H7 (cell line): ENCODE measurements at places on chromosomes 2 and 18.

GRCh38 chr2:222751238-222751637, 79.8 kb downstream of the MOGAT1 start:
- DNase-seq, result no peak

DNA sequence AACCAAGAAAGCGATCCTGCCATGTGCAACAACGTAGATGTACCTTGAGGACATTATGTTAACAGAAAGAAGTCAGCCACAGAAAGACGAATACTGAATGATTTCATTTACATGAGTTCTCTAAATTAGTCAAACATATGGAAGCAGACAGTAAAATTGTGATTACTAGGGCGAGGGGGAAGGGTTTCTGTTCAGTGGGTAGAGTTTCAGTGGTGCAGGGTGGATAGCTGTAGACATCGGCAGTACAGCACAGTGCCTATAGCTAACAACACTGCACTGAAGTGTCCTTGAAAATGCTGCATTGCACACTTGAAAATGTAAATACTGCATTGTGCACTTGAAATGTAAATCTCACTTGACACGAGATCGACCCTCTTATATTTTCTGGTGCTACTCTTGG, 275.3 kb downstream of the GALR1 start:
- no peak for DNase-seq

DNA sequence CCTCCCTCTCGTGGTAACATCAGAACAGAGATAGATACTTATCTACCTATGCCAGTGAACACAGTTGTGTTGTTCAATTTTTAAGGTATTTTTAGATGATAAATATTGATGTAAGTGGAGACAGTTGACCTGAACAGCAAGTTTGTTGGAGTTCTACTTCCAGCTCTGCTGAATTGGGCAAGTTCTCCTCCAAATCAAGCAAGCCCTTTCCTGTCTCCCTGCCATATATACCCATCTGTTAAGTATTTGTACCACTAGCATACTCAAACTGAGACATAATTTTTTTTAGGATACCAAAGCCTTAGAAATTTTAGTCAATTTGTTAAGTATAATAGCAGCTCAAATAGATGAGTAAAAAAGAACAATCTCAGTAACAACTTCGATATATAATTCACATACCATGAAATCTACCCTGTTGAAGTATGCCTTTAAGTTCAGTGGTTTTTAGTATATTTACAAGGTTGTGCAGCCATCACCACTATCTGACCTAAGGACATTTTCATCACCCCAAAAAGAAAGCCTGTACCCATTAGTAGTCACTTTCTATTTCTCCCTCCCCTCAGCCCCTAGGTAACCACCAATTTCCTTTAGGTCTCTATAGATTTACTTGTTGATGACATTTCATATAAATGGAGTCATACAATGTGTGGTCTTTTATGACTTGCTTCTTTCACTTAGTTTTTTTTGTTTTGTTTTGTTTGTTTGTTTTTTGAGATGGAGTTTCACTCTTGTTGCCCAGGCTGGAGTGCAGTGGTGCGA, 61.8 kb downstream of the COX7A2L start:
- DNase-seq, result no peak

DNA sequence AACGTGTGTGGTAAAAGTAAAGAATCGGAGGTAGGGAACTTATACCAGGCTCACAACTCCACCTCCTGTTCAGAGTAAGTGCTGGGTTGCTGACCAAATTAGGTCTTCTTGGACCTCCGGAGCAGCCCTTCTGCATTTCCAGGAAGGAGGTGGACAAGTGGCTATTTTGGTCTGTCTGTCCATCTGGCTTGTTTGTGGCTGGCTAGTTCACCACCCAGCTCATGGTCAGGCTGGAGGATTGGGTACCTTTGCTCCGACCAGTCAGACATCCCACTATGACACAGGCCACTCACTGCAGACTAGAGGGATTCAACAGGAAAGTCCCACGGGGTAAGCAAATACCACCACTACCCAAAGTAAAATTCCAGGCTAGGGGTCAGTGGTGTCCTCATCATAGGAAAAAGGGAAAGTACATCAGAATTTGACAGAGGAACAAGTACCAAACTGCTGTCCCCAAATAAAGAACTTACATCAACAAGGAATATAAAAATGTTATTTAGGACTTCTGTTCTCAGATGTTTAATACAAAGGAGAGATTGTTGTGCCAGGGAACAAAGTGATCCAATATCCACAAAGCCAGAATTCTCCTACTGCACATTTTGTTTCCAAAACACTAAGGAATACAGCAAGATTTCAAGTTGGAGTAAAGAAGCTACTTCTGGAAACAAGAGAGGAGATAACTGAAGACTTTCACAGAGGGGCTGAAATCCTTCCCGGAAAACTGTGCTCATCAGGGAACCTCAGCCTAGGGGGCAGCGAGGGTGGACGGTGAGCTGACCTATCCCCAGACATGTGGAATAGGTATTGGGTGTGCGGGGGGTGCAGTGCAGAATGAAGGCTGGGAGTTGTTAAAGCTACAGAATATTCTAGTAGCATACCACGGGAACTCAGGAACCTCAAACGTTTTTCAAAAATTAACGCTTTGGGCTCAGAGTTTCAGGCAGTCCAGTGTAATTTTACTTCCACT, 56.9 kb downstream of the BCL2 start:
- DNase-seq, result no peak

DNA sequence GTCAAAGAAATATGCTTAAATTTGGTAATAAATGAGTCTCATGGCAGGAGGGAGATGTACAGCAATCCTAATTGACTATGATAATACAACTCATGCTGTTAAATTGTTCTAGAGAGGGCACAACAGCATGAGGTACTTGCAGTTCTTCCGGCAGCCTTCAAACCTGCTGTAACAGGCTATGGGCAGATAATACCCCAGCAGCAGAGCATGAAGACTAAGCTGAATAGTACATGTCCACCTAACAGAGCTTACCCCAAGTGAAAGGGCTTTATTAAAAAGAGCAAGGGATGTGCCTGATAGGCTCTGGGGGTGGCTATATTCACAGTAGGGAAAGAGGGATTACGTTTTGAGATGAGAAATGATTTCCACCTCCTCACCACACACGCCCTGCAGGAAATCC, 28.9 kb downstream of the MRO start:
- no peak for DNase-seq

DNA sequence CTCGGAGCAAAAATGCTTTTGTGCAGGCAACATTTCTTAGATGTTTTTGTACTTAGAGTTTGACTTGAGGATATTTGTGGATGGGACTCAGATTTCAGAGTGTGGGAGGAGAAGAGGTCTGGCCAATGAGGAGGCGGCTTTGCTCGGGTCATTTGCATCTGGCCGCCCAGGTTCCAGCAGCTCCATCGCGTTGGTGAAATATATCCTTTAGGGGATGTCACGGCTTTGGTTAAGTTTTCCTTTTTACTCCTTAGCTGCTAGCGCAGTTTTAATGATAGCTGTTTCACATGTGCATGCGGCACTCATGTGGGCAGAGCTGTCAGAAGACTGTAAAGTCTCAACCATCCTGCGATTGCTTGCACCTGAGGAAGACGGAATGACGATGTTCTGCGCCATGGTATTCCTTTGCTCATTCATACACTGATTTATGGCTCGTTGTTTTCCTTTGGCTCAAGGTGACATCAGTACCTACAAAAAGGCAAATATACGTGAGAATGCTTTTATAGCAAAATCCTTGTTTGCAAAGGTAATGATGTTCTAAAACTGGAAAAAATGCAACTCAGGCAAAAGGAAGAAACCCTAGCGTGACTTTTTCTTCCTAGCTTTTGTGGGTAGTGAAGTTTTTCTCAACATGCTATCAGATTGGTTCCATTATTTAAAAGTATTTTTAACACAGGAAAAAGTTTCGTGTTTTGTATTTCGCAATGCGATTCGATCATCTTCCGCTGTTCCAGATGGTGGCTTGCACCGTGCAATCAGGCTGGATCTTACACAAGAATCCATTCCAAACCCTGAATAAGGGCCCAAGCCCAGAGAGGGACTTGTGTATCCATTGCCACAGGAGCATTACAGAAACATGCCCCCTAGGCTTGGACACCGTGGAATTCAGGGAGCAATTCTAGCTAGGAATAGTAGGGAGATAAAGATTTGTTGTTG, 70.5 kb upstream of the ZNF516 start:
- DNase-seq, result peak; percentile 92

- peak; percentile 20 for DNase-seq
Measured at GRCh38 chr2:60094450-60094929, 459.0 kb downstream of the BCL11A start.

- DNase-seq, result no peak
Measured at GRCh38 chr2:239790721-239791120, 234.4 kb downstream of the NDUFA10 start.

- DNase-seq, result no peak
Measured at GRCh38 chr2:117963446-117963845, 50.4 kb downstream of the CCDC93 start.

DNA sequence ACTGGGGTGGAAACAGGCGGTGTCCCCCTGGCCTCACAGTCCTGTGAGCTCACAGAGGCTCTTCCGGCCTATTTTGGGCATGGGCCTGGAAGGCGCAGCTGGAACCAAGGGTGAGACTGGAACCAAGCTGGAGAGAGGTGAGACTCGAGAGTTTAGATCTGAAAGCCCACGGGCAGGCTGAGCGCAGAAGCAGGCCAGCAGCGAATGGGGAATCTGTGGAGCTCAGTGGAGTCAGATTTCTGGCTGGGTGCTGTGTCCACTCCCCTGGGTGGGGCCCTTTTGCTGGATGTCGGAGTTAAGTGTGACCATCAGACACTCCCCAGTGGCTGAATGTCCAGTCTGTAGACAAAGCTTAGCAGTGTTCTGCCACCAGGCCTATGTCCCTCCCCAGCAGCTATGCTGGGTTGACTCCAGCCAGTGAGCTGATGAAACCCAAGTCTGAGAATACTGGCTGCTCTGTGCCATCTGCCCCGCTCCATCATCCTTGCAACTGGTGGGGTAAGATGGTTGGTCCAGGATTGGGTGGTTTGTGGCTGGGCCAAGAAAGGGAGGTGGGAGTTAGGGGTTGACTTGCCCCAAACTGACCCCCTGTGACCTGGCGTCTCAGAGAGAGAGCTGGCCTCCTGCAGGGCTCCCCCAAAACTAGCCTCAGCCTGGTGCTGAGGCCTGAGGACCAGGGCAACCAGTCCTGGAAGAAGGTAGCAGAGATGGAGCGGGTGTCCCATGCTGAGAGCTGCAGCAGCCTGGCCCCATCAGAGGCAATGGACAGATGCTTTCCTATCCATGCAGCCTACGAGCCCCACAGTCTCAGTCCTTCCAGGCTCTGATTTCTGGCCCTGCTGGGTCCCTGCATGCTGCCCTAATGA, 34.4 kb downstream of the CYP26B1 start:
- DNase-seq, result no peak

- DNase-seq, result no peak
Measured at GRCh38 chr2:188766471-188766856, 207.7 kb upstream of the COL3A1 start.

GRCh38 chr2:167144179-167144898, 256.1 kb downstream of the XIRP2 start:
- DNase-seq, result no peak

GRCh38 chr2:126655500-126656430, at the start of gene GYPC:
Gene GYPC (plus strand): TSS chr2:126656158. CDS start chr2:126656264, 106 bp downstream.
- DNase-seq, result peak; percentile 88

GRCh38 chr2:13052547-13052946, 335.8 kb downstream of the TRIB2 start:
- no peak for DNase-seq

- no peak for DNase-seq
Measured at GRCh38 chr2:197209742-197210408, 100.7 kb downstream of the ANKRD44 start.

DNA sequence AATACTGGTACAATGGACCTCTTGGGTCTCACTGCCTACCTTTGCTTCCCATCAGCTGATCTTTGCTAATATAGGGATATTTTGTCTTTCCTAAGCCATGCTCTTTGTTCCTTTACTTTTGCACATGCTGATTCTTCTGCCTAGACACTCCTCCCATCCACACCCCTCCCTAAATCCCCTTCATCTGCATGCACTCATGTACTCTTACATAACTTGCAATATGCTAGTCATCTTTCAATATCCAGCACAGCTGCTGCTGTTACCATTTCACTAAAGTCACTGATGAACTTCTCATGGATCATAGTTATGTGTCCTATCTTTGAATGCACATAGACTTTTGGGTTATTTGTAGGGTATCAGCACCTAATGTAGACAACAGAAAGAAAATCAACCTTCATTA, 18.5 kb upstream of the DTNA start:
- no peak for DNase-seq

- DNase-seq, result no peak
Measured at GRCh38 chr2:21763501-21763900, 639.7 kb downstream of the TDRD15 start.

DNA sequence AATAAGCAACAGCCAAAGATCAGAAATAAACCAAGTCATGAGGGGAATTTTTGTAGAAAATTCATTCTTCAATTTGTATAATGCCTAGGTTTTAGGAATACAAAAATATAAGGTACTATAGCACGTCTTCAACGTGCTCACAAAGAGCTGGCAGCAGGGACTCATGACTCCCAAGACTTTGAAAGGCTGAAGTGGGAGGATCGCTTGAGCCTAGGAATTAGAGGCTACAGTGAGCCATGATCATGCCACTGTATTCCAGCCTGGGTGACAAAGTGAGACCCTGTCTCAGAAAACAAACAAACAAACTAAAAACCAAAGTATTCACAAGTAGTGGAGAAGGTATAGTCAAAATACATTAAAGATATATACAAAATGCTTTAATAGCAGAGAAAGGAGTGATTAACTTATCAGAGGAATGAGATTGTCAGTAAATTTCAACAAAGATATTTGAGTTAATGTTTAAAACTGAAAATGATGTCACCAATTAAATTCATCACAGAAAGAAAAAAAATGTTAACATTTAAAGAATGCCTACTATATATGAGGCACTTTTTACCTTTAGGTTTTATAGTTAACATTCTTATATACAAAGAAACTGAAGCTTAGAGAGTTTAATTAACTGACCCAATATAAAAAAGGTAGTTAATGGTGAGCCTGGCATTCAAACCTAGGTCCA, 3.2 kb downstream of the WDR33 start:
- DNase-seq, result no peak

- no peak for DNase-seq
Measured at GRCh38 chr2:112829961-112830681, 6.5 kb downstream of the IL1B start.

GRCh38 chr2:151655663-151656398, 78.4 kb downstream of the NEB start:
- no peak for DNase-seq

GRCh38 chr2:213185147-213185822, 33.9 kb upstream of the IKZF2 start:
- no peak for DNase-seq

DNA sequence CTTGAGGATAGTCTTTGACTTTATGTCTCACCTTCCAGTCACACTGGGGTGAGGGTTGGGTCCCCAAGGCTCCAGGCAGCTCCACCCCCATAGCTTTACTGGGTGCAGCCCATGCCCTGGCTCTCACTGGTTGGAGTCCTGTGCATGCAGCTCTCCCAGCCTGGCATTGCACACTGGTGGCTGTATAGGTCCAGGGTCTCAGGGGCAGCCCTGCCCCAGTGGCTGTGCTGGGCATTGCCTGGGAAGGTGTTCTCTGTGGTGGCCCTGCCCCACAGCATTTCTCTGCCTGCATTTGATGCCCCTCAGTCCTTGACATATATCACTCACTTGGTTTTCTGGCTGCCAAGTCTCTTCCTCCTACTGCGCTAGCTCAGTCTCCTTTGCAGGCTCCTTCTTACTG, 21.2 kb downstream of the MPHOSPH10 start:
- DNase-seq, result no peak

GRCh38 chr18:24228667-24229041, 89.8 kb downstream of the CABYR start:
- DNase-seq, result no peak
